ENCODE measurements at places on chromosomes 7 and 10.

GRCh38 chr7:143901332-143901667 lies 676 bp downstream of the TCAF1 start:
- DNase-seq: no peak

DNA sequence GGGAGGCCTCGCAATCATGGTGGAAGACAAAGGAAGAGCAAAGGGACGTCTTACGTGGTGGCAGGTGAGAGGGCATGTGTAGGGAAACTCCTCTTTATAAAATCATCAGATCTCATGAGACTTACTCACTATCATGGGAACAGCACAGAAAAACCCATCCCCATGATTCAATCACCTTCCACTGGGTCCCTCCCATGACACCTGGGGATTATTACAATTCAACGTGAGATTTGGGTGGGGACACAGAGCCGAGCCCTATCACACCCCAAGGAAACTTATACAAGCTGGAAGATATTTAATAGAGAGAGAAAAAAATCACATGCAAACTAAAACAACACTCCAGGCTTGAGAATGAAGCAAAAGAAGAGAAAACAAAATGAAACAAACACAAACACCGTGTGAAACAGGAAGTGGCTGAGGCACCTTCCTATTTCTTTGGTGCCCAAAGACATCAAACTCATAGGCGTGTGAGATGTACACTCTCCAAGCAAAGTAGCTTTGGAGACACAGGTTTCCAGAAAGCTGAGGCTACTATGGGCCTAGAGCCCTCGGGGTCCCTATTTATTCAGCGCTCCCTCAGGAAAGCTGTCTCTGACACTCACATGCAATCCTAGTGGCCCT lies 97.2 kb downstream of the PRKCQ start:
- DNase-seq: no peak

- no peak for DNase-seq
Observed at GRCh38 chr10:109929501-109930219, 6.3 kb upstream of the XPNPEP1 start.

- no peak for DNase-seq
Observed at GRCh38 chr7:24851786-24852185, 94.5 kb upstream of the GSDME start.

GRCh38 chr7:130417213-130417612 lies 23.6 kb downstream of the CEP41 start:
- DNase-seq: no peak

DNA sequence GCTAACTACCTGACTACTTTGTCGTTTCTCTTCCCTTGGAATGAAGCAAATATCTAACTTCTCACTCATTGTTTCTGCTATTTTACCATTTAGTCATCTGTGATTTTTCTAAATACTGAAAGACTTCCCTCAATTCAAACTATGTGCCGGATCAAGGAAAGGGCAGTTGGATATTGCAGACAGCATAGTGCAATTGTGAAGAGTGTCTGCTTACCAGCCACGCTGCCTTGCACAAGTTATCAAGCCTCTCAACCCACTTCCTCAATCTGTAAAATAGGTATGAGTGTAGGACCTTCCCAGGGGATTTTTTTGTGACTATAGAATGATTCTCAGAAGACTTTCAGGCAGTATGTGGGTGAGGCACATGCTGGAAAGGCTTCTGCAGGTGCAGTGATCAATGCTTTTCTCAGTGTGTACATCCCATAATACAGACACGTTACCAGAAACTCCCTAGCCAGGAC lies 54.3 kb downstream of the EGFR start:
- peak; percentile 25 for DNase-seq

GRCh38 chr7:111438369-111439289 lies 123.7 kb downstream of the IMMP2L start:
- DNase-seq: no peak

GRCh38 chr7:30167901-30168300 lies 33.1 kb downstream of the MTURN start:
- no peak for DNase-seq

GRCh38 chr10:122859527-122859926 lies 13.9 kb upstream of the CUZD1 start:
- no peak for DNase-seq

DNA sequence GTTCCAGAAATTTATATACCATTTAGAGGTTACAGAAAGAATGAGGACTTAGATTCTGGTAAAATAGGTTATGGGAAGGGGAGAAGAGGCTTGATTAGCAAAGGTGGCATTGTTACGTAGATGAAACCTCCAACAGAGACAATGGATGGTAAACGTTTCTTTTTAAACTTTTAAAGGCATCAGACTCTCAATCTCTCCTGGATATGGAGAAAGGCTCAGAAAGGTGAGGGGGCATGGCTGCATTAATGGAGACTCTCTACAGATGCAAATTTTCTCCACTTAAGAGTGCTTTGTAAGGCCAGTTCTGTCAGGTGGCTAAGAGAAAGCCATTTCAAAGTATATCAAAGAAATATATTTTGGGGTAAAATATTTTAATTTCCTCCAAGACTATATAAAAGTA lies 240.9 kb upstream of the PTER start:
- no peak for DNase-seq

DNA sequence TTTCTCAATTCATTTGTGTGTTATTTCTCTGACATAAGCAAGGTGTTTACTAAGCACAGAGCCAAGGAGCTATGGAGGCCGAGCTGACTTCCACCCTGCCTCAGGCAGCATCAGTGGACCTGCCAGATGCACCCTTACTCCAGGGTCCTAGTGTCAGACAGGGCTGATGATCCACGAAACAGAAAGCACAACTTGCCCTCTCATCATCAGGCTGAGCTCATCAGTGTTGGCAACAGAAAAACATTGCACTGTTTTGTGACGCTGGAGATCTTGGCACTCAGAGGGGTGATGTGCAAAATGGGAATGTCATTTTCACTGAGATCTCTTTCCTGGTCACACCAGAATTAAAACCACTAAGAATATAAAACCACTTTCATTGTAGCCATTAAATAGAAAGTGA lies 201.8 kb downstream of the GLI3 start:
- DNase-seq: no peak

- DNase-seq: no peak
Observed at GRCh38 chr7:4775848-4776623, 613 bp downstream of the AP5Z1 start.

- DNase-seq: no peak
Observed at GRCh38 chr10:123494301-123494808, 171.8 kb upstream of the GPR26 start.

DNA sequence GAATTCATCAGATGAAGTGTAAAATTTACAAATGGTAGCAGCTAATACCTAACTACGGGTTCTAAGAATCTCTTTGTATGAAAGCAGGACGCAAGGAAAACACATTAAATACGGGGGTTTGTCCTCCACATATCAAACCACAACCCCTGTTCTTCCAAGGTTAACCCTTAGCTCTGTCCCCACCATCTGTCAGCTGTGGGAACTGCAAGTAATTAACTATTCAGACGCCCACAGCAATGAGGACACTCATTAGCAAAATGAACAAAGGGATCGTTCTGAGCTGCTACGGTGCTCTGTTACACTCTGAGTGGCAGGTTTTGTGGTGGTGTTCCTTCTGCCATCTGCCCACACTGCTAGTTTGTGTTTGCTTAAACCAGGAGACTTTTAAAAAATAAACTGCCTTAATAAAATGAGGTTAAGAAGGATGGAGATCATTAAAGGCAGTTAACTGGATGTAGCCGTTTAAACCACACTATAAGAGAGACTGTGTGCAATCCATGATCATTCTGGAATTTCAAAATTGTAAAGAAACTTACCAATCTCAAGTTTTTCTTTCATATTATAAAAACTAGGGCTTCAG lies 51.4 kb downstream of the C10orf67 start:
- peak; percentile 91 for DNase-seq

- no peak for DNase-seq
Observed at GRCh38 chr10:67401711-67402110, 294.3 kb downstream of the CTNNA3 start.

- DNase-seq: no peak
Observed at GRCh38 chr10:112535531-112535951, 88.5 kb downstream of the VTI1A start.

DNA sequence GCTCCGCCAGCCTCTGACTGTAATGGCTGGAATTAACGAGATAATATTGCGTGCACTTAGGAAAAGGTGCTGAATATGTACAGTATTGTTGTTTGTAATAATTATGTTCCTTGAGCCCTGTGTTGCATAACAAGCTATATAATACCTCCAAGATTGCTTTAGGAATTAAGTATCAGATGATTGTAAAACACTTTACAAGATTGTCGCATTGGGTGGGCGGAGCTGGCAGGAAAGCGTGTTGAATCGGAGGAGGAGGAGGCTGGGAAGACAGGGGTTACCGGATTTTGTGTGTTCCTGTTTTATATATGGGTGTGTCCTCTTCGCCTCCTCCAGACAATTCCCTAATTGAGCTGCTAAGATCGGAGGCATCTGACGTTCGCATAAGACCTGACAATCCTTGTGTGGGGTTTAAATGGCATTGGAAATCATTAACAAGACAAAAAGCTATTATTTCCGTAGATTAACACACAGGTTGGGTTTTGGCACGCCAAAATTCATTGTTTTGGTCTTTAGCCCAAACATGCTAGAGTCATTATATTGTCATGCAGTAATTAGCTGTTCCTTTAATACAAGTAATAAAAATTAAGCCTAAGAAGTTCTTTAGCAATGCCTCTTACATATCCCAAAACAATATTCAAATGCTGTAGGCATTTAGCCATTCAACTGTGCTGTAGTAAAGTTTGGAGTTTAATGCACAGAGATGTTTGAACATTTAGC lies 192.9 kb upstream of the SH2B2 start:
- DNase-seq: no peak

DNA sequence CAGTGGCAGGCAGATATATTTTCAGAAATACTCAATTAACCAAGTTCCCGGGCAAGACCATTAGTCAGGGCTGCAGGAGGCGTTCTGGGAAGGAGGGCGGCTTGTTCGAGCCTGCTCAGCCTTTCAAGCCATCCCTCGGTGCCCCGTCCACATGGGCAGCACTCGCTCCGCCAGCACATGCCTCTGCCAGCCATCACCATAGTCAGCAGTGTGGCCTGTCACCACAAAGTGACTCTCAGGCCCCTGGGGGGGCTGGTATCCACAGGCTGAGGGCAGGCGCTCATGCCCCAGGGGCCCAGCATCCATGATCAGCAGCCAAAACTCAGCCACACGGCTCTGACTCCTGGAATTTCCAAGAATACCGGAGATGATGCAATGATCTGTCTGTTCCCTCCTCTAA lies 81.9 kb downstream of the CHST15 start:
- no peak for DNase-seq

GRCh38 chr10:52228556-52228955 lies 85.5 kb upstream of the DKK1 start:
- no peak for DNase-seq

GRCh38 chr10:46534828-46535524 lies 21.5 kb downstream of the GPRIN2 start:
- DNase-seq: no peak

GRCh38 chr10:88027570-88027969 lies 164.1 kb downstream of the PTEN start:
- DNase-seq: no peak

DNA sequence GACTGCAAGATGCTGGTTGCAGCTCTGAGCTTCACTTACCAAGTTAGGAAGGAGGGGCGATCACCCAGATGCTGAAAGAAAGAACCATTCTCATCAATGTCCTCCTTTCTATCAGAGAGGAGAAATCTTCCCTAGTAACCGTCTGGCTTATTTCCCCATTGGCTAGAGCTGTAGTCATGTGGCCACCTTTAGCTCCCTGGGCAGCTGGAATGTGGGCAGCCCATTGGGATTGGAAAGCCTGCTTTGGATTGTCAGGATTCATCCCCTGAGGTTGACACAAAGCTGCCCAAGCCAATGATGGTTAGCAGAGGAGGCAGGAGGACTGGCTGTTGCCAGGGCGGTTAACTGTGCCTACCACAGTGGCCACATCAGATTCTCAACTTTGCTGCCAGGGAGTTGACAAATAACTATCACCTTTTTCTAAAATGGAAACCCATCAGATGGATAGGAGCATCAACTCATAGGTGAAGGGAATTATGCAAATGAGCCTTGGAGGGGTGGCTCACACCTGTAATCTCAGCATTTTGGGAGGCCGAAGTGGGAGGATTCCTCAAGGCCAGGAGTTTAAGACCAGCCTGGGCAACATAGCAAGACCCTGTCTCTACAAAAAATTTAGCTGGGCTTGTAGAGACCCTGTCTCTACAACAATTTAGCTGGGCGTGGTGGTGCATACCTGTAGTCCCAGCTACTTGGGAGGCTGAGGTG lies 206.4 kb upstream of the GALNT17 start:
- DNase-seq: no peak

- DNase-seq: no peak
Observed at GRCh38 chr10:12463459-12463838, 114.1 kb downstream of the CAMK1D start.

GRCh38 chr10:88478256-88478655 lies 104.9 kb downstream of the RNLS start:
- DNase-seq: no peak

DNA sequence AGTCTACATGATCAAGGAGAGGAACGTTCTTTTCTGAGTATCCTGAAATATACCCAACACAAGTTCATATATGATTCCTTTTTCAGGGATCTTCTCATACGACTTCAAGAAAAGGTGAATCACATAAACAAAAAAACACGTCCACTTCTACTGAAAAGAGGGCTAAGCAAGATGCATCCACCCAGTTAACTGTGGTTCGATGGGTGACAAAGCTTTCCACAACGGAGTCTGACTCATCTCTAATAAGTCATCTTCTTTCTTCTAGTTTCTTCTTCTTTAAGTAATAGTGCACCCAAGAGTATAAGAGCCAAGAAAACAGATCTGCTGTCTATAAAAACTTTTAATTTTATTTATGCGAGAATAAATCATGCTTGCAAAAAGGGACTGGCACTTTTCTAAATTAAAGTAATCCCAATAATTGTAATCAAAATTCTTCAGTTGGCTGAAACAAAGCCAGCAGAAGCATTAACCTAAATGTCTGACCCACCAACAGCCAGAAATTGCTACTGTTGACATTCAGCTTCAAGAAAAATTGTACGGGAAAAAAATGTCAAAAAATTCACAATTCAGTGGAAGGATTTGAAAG lies 146.9 kb upstream of the ANK3 start:
- DNase-seq: no peak

- DNase-seq: peak; percentile 29
Observed at GRCh38 chr10:123502983-123503382, 163.2 kb upstream of the GPR26 start.

DNA sequence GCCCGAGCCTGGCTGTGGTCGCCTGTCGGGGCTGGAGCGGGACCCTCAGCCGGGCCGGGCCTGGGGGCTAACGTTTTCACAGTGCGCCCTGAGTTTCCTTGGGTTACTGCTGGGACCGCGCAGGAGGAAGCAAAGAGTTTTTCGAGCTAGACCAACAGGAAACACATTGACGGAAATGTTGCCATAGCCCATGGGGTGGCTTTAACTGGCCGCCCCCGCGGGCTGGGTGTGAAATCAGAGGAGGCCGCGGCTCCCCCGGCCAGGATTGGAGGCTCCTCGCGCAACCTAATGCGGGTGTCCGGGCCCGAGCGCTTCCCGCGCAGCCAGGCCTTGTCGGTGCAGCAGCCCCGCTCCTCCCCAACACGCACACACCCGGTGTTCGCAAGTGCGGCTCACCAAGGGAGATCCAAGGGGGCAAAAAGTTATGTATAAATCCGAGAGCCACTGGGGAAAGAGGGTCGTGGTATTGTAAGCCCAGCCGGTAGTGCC lies 1.9 kb downstream of the HHEX start:
- no peak for DNase-seq

- no peak for DNase-seq
Observed at GRCh38 chr10:111504376-111504775, 427.5 kb downstream of the ADRA2A start.

- DNase-seq: no peak
Observed at GRCh38 chr7:35437619-35438275, 183.8 kb upstream of the TBX20 start.

Measured in NCI-H1436 (cell line).